ENCODE measurements at places on chromosomes 1 and 21.

- DNase-seq: no peak
Measured at GRCh38 chr1:172421974-172422604, 1.6 kb downstream of the C1orf105 start.

DNA sequence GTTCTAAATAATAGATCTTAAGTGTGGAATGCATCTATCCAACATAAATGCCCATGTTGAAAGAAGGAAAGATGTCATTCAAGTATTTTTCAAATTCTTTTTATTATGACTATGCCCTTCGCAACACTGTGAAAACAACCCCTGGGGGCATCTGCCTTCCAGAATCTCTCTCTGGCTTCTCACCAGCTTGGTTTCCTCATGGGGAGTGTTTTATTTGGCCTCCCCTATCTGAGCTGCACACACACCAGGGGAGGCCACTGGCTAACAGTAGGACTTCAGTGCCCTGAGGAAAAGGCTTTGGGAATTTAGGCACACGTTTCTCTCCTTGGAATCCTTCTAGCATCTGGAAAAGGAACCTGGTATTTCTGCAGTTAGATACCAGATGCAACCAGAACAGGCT lies 130.6 kb downstream of the EDEM3 start:
- no peak for DNase-seq

- DNase-seq: no peak
Measured at GRCh38 chr21:15797577-15798363, 68.0 kb downstream of the USP25 start.

- no peak for DNase-seq
Measured at GRCh38 chr1:203239526-203240305, 10.2 kb upstream of the CHIT1 start.

DNA sequence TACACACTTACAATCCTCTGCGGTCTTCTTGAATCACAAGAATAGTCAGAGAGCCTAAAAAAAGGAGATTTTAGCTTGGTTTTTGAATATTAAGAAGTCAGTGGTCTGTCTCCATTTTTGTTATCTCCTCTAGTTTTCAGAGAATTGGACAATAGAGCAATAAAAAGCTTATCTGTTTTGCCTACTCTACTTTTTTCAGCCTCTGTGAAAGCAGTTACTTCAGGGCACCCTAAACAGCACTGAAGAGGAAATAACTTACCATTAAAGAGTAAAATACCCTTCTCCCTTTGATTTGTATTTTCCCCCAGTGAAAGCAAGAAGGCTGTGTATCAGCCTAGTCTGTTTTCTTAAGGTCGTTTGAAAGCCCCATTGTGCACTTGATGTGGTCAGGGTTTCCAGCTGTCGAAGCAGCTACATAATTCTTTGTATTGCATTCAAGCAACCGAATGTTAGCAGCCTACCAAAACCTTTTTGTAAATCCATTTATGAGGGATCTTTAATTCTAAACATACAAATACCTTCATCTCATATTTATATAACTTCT lies 1.0 kb downstream of the NTMT2 start:
- no peak for DNase-seq

DNA sequence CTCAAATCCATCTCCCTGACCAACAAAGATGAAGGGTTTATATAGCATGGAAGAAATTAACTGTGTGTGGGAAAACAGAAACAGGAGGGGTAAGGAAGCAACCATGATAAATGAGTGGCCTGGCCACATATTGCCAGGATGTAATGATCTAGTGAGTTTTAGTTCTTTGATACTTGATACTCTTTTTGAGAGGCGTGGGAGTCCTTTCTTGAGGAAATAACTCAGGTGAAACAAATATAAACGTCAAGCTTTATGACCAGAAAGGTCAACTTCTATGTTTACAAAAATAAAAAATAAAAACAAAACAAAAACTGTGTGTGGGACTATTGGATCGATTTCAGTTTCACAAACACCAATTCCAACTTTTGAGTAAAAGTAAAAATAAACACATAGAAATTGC lies 860.8 kb upstream of the B3GALT2 start:
- no peak for DNase-seq

- no peak for DNase-seq
Measured at GRCh38 chr1:111882559-111882958, 106.9 kb downstream of the KCND3 start.

- DNase-seq: no peak
Measured at GRCh38 chr1:89203166-89203565, 4.4 kb upstream of the GBP4 start.

DNA sequence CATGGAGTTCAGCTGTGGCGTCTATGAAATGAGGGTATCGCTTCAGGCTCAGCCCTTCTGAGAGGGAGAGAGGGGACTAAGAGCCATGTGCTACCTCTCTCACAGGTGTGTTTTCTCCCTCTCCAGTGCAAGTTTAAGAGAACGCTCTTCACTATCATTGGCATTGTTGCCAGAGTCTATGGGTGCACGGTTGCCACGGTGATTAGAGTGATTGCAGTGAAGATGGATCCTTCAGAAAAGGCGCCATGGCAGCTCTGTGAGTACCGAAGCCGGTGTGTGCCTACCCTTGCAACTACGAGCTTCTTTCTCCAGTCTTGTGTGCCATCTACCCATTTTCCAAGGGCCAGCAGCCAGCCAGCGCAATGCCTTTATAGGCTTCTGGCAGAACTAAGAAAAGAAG lies 290.5 kb downstream of the OMA1 start:
- no peak for DNase-seq

- DNase-seq: peak; percentile 95
Measured at GRCh38 chr1:151988405-151988923, 5.2 kb downstream of the S100A10 start.

DNA sequence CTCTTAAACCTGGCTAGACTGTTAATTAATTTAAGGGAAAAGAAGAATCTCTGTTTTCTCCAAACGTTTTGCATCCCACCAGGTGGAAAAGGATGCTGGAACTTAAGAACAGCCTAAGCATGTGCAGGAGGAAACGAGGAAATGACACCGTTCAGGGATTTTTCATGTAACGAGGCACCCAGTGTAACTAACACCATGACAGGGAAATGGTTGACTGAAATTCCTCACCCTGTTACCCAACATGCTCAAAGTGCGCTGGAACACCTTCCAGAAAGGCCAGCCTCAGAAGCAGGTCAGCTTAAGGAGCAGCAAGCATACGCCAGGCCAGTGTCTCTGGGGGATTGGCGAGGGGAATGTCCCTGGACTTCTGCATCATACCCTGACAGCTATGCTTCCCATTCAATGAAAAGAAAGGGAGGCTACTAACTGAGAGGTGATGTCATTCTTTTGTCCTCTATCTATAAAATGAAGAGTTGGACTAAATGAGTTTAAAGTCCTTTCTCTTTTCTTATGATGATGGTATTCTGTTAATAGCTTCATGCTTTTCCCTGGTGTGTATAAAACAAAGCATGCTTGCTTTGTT lies 21.6 kb downstream of the TNN start:
- DNase-seq: no peak

DNA sequence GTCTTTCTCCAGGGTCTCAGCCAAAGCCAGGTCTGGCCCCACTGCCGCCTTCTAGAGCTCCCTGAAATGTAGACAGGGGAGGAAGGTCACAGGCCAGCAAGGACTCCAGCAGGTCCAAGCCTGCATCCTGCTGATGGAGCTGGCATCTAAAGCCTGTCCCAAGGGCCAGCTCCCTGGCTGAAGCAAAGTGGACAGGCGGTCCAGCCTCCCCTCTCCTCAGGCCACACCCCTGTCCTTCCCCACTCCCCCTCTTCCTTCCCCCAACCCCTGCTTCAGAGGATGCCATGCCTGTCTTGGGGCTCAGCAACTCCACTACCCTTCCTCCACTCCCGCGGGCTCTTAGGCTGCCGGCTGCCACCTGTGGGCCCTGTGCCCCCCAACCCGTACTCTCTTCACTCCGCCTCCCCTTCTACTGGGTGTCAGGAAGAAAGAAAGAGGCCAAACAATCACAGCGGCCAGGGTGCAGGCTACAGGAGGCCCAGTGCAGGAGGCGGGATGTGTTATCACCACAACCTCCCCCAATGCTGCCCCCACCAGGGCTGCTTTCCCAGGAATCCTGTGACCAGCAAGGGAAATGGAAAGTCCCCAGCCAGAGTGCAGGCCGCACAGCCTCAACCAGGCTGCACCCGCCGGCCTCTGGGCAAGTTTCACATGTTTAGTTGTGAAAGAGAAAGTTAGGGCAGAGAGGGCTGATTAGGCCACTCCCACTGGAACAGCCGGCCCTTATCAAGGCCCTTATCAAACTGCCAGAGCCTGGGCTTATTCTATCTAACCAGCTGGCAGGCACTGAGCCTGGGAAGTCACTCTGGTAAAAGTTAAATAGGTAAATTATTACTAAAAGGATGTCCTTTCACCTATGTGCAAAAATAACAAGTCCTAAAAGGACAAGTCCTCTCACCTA lies 34.1 kb downstream of the ACOT7 start:
- DNase-seq: peak; percentile 23

DNA sequence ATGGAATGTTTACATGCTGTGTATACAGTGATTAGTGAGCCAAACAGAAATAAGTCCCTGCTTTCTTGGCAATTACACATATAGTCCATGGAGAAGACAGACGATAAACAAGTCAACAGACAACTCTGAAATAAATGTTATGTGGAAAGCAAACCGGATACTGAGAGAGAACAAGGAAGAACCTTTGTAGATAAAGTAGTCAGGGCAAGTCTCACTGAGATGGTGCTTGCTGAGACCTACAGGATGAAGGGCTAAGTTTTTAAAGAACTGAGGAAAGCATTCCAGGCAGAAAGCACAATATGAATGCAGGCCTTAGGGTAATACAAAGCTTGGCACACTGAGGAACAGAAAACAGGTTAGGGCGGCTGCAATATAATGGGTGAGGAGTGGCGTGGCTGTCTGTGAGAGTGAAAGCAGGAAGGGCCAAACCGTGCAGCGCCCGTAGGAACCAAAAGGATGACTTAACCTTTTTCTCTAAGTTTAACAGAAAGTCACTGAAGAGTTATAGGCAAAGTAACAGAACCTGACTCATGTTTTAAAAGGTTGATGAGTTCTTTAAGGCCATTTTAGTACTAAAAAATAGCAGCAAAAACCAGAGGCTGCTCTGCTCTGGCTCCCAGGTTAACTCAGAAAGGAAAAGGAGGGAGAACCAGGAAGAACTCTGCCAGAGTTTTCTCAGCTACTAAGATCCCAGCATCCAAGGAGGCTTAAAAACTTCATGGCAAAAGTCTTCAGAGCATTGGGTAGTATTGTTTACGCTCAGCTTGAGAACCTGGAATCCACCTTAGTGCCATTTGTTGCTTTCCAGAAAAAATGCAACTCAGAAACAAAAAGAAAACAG lies 8.7 kb upstream of the TTF2 start:
- DNase-seq: no peak

DNA sequence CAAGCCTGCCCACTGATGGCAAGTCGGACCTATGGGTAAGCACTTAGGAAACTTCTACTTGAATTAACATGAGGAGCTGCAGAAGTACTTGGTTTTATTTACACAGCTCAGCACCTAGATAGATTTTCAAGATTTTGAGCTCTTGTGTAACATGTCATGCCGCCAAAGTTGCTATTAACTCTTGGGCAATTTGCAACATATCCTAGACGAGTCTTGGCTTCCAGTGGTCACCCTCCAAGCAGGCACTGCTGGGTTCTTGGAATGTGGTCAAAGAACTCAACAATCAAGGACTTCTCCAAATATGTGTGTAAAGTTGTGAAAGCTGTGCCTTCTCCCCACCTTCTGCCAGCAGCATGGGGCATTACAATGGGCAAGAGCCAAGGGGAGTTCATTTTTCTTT lies 17.8 kb upstream of the GUCA2B start:
- no peak for DNase-seq

- no peak for DNase-seq
Measured at GRCh38 chr1:29255134-29255666, 18.9 kb downstream of the PTPRU start.

GRCh38 chr21:39799178-39799577 lies 54.2 kb downstream of the IGSF5 start:
- no peak for DNase-seq

All from LoVo (cell line).